Stromal cell of bone marrow (primary cell): ENCODE measurements at places on chromosomes 3 and 15.

- no peak for DNase-seq
Observed at GRCh38 chr15:59738676-59739075, 49.6 kb upstream of the BNIP2 start.

GRCh38 chr3:21645121-21645897 is 105.7 kb downstream of the ZNF385D start:
- DNase-seq: peak; percentile 69

DNA sequence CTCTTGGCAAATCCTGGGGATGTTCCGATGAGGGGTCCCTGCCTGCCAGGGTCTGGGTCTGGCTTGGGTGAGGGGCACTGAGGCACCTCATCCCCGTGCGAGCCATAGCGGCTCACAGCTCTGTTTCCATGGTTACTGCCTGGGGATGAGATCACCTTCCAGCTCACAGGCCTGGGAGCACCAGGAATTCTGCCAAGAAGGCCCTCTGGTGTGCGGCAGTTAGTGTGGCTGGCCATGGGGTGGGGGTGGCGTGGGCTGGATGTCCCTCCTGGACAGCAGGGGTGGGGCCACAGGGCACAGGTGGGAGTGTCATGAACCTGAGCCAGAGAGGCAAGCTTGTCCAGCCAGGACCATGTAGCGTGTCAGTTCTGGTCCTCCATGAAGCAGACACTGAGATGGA is 22.1 kb upstream of the PRR23E start:
- DNase-seq: peak; percentile 63

DNA sequence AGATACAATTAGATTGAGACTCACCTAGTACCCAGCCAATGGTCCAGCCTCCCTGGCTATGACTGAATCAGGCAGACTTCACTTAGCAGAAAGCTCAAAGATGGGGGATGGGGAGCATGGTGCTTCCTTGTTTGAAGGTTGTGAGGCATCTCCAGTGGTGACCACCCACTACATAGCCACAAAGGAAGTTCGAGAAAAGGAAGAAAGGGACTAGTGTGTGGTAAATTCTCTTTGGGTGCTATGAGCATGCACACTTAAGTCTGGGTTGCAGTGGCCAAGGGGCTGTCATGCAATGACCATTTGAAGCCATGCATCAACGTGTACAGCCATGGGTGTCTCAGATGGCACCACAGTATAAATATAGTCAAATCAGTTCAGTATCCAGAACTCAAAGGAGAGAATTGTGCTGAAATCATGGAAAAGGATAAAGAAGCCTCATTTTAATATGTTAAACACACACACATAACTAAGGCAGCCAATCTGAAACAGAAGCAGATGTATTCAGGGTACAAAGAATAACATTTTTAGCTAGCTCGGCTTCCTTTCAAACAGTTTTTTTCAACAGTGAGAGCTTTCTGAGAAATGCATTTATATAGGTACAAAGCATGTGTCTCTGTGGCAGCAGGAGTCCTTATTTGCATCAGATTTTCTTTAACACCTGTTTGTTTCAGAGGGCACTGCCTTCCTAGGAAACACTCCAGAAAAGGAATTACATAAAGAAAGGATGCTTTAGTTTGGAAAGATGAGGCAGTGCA is 275.5 kb downstream of the GAP43 start:
- no peak for DNase-seq

- DNase-seq: no peak
Observed at GRCh38 chr3:40770061-40770460, 245.3 kb downstream of the ZNF621 start.

GRCh38 chr3:53544357-53544756 is 49.9 kb downstream of the CACNA1D start:
- DNase-seq: no peak

DNA sequence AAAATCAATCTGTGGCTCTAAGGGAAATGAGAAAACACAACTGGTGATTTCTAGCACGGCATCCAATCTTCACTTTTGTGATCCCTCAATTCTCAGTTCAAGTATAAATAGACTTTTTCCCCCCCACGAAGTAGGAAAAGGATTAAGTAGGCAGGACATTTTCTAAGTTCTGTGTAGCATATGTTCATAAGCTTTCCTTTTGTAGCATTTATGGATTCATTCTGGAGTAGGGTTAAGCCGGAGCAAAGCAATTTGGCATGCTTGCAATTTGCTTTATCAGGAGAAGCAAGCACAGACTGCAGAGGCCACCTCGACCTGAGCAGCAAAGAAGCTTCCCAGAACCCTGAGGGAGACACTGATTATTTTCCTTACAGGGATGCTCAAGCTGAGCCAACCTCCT is 66.3 kb downstream of the FHIT start:
- DNase-seq: no peak

GRCh38 chr3:58013973-58014649 is 5.9 kb downstream of the FLNB start:
- peak; percentile 92 for DNase-seq

DNA sequence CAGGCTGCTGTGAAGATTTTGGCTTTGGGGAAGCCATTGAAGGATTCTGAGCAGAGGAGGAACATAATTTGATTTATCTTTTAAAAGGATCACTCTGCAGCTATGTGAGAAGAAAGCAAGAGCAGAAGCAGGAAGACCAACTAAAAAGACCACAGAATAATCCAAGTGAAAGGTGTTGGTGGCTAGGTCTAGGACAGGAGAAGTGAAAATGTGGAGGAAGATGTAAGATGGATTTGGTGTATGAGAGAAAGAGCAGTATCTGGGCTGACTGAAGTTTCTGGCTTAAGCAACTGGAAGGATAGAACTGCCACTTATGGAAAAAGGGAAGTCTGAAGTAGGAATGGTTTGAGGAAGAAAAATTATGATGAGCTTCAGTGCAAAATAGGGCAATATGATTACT is 62.0 kb downstream of the SFMBT1 start:
- no peak for DNase-seq

GRCh38 chr15:44441095-44441501 is 13.7 kb downstream of the CTDSPL2 start:
- no peak for DNase-seq

- no peak for DNase-seq
Observed at GRCh38 chr15:83300826-83301225, 16.4 kb upstream of the BNC1 start.
